SK-N-SH (cell line): ENCODE measurements at places on chromosomes 7 and 10.

DNA sequence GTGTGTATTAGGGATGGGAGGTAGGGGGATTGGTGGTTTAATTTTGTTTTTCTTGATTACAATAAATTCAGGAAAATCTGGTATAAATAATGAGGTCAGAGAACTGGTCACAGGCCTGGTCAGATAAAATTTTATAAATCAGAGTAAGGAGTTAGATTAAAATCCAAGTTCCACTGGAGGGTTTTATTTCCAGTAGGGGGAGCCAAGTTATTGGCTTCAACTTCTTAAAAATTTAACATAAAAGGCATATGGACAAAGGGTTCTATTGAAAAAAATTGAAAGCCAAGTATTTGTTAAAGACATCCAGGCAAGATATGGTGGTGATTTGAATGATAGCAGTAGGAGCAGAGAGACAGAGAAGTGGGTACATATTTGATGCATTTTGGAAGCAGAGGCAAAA, 763.3 kb downstream of the SORCS1 start:
- no peak for DNase-seq

GRCh38 chr10:131159771-131160170, 151.8 kb downstream of the TCERG1L start:
- no peak for DNase-seq

DNA sequence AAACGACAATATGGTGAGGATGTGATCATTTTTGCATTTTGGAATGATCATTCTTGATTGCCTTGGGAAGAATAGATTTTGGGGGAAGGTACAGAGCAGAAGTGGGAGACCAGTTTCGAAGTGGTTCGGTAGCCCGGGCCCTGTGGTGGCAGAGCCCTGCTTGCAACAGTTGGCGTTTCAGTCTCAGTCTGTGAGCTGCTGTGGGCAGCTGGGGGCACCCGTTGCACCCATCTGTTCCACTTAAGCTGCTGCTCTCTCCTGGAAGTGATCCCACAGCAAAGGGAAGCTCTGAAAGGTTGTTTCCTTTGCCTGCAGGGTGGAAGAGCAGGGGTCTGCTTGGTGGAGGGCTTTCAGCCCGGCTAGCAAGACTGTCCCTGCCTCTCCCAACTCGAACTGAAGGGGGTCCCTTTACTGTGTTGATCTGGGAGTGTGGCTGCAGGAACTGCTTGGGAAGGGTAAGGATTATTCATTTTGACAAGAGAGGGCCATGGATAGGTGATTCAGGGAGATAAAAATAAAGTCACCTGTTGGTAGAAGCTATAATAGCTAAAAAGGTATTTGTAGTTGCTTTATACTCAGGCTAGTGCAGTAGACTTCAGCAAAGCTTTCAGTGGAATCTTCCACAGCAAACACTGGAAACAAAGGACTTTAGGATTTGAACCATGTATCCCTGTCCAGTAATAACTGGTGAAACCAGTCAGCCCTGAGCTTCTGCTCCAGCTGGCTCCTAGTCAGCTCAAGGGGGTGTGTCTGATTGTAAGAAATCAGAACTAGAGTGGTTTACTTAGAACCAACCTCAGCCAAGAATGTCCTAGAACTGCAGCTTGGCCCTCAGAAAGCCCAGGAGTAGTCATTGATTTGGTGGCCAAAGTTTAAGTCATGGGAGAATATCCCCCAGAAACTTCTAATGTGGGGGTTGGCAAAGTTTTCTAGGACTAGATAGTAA, 53.1 kb upstream of the PDCD4 start:
- no peak for DNase-seq

GRCh38 chr10:49761789-49762565, at the start of gene OGDHL:
Gene OGDHL, minus strand, starts transcription at chr10:49762323. Its CDS starts 3,731 bp downstream, at chr10:49758592.
- DNase-seq: peak; percentile 97

GRCh38 chr7:47202146-47202783, 379.6 kb downstream of the TNS3 start:
- no peak for DNase-seq

DNA sequence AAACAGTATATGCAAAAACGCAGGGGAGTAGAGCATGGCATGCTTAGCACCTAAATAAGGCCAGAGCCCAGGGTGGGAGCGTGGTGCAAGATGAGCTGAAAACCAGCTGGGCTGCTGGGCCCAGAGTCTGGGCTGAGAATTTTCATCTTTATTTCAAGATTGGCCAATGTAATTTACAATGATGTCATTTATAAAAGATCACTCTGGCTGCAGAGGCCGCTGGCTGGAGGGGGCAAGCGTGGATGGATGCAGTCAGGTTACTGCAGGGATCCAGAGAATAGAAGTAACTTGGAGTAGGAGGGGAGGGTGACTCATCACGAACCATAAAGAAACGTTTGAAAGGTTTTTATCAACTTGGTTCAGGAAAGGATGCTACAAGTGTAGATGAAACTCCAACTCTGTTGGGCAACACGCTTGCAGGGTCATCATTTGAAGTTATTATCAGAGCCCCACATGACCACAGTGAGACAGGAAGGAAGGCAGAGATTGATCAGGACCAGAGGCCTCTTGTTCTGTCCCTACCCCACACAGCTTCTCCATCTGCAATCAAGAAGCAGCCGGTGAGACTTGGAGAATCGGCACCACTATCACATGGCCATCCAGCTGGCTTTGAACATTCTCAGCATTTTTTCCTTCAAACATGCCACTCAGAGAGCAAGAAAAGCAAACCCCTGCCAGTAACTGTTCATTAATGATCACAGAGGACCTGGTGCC, 49.2 kb downstream of the ODAD2 start:
- DNase-seq: no peak

DNA sequence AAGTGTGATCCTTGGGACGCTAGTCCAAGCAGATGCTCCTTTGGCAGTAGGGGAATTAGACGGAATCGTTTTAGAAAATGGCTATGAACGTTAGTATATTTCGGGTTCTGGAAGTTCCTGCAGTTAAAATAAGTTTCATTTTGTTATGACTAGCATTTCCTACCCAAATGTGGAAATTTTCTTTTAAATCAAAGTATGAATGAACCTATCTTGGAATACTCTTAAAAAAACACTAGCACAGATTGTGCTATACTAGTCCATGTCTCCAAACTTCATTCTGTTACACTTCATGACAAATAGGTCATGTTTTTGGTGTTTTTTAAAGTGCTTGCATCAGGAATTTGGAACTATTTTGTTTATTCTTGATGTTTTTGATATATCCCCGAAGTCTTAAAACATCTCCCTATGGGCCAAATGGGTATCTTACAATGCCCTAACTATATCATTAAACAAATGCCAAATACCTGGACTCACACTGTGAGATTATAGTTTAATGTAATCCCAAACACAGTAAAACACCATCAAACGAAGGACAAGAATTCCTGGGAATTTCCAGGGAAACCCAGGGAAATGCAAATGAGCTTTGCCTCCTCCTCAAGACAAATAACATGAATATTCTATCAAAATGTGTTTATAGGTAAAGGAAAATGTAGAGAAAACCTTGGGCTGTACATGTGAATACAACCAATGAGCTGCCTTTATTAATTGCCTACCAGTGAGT, 75.9 kb upstream of the PTPRZ1 start:
- DNase-seq: no peak

GRCh38 chr10:113021268-113022040, 71.4 kb downstream of the TCF7L2 start:
- DNase-seq: no peak

DNA sequence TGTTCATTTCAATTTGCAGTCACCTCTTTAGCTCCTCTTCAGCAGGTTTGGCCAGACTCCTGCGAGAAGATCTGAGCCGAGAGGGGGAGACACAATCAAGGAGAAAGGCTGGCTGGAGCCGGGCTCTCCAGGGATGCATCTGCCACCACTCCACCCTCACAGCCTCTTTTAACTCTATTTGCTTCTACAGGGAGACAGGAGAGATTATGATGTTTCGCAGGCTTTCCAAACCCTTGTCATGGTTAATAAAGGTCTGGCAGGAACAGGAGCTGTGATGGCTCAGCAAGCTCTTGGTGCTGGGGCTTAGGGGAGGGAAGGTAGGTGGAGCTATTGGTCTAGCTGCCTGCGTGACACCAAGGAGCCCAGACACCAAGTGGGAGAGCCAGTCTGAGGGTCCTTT, 448.1 kb upstream of the PODXL start:
- no peak for DNase-seq

- DNase-seq: no peak
Observed at GRCh38 chr10:133326223-133326551, 10.5 kb downstream of the CALY start.

DNA sequence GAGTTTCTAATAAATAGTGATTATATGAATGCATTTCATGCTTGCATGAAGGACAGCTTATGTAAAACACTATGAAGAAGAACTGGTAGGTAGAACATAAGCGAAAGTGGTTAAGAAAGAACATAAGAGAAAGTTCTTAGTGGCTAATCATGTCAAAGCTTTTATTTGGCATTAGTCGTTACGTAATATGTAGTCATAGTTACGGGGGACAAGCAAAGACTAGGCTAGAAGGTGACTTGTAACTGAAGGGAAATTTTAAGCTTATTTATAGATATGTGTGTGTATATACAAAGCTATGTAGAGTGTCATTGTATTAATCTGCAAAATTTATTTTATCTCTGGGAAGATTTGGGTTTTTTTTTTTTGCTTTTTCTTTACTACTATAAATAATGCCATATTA, 36.9 kb downstream of the CAPZA2 start:
- no peak for DNase-seq

DNA sequence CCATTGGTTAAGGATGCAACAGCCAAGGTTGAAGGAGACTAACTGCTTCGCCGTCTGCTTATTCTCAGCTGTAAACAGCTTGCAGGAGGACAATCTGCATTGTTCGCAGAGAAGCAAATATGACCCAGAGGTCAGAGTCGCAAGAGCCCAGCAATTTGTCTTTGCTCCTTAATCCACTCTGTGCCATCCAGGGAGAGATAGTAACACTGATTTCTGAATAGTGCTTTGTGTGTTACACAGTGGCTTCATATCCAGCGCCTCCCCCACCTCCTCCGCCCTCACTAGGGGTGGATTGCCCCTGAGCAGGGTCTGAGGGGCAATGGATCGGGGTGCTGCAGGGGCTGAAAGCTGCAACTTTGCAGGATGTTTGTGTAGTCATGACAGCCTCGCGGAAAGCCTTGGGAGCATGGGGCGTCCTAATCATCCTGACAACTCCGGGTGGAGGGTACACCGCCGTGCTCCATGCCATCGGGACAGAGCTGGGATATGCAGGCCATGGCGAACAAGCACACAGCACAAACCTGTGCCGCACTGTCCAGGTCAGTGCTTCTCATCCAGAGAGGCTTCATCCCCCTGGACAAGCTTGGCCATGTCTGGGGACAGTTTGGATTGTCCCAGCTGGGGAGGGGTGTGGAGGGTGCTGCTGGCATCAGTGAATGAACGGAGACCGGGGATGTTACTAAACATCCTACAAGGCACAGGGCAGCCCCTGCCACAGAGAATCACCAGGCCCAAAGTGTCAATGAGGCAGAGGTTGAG, 103.1 kb upstream of the INSIG1 start:
- DNase-seq: no peak

DNA sequence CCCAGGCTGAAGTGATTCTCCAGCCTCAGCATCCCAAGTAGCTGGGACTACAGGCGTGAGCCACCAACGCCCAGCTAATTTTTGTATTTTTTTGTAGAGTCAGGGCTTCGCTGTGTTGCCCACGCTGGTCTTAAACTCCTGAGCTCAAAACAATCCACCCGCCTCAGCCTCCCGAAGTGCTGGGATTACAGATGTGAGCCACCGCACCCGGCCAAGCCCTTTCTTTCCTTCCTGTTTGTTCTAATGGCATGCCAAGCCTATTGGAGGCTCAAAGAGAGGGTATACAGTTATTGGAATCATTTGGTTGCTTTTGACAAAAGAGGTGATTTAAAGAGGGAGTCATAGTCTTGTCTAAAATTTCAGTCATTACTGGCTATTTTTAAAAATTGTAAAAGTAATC, 46.0 kb upstream of the TRIM8 start:
- DNase-seq: no peak

- DNase-seq: peak; percentile 21
Observed at GRCh38 chr7:30970594-30971094, 6.9 kb downstream of the GHRHR start.

GRCh38 chr7:131945957-131946544, 389.6 kb upstream of the PODXL start:
- peak; percentile 40 for DNase-seq

- DNase-seq: no peak
Observed at GRCh38 chr7:111516612-111517011, 45.7 kb downstream of the IMMP2L start.

DNA sequence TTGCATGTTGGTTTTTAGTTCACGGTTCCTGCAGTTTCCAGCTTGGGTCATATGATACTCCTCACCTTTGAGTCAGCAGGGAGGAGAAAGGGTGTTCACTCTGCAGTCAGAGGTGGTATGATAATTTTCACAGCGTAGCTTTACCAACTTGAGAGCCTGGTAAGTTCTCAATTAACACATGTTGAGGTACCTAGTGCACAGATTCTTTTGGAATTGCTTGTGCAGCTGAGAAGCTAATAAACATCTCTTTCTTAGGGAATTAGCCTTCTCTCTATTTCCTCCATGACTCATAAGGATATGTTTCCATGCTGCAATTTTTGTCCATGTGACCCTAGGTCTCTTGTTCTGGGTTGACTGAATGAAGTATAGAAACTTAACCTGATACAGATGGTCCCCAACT, 166.6 kb downstream of the KIF20B start:
- no peak for DNase-seq

- DNase-seq: no peak
Observed at GRCh38 chr10:533186-533585, 156.3 kb downstream of the DIP2C start.

DNA sequence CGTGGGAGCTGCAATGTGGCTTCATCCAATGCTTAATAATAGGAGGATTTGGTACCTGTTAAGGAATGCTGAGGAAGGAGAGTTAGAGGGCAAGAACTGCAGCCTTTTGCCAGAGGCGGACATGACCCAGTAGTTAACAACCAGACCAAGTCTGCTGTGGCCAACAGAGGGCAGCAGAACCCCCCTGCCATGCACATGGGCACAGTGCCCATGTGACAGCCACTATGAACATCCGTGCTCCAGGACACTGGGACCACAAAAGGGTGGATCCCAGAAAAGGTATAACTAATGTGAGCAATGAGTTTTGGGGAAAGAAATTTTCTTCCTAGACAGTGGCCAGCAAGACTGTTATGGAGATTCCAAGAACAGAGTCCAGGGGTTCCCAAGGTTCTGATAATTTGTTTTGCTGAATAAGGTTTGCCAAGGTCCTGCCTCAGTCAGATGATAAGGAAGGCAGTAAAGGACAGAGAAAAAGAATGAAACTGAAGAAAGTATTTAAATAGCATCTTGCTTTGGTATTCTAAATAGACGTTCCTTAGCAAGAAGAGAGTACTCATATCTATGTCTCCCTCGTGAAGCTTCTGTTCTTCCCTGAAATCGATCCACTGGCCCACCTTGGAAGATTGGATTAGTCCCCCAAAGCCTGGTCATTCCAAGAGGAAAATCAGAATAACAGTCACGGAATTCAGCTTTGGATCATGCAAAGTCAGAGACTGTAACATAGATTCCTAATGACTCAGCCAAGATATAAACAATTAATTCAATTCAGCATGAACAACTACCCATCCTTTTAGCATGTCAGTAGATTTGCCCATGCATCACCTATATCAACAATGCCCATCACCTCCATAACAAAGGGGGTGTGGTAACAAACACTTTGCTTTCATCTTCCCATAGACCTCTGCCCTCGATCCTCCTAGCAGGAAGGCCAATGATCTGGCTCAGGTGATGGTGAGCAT, 56.0 kb downstream of the LGI1 start:
- peak; percentile 64 for DNase-seq
